AG08396 (cell line): ENCODE measurements at places on chromosomes 7 and 10.
A peak's percentile ranks its signal among the peaks of the same experiment; 100 is the strongest.

- DNase-seq, result no peak
These were observed 2.9 kb upstream of the WDFY4 start for GRCh38 chr10:48681740-48682139.

GRCh38 chr7:66277492-66277891 lies 72.4 kb downstream of the TPST1 start:
- DNase-seq, result no peak

DNA sequence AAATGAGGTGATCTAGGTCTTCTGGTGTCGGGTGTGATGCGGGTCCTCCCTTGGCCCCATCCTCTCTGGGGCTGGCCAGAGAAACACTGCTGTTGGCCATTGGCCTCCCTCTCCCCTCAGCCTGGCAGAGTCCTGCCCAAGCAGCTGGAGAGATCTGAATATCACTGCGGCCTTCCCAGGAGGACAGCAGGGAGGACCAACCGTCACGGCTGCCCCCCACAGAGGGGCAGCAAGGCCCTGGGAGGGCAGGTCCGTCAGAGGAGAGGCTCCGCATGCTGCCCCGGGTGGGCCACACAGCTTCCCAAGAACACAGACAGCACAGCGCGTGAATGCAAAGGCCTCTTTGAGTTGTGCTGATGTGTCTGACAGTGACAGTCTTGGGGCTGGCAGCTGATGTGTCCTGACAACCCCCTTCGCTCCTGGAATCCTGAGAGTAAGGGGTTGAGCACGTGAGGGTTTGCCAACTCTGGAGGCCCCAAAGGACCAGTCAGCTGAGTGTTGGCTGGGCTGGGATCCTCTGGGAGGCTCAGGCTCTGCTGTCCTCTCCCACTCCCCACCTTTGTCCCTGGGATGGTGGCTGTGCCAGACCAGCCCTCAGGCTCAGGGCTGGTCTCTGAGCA lies 132.5 kb upstream of the UNC5B start:
- no peak for DNase-seq

DNA sequence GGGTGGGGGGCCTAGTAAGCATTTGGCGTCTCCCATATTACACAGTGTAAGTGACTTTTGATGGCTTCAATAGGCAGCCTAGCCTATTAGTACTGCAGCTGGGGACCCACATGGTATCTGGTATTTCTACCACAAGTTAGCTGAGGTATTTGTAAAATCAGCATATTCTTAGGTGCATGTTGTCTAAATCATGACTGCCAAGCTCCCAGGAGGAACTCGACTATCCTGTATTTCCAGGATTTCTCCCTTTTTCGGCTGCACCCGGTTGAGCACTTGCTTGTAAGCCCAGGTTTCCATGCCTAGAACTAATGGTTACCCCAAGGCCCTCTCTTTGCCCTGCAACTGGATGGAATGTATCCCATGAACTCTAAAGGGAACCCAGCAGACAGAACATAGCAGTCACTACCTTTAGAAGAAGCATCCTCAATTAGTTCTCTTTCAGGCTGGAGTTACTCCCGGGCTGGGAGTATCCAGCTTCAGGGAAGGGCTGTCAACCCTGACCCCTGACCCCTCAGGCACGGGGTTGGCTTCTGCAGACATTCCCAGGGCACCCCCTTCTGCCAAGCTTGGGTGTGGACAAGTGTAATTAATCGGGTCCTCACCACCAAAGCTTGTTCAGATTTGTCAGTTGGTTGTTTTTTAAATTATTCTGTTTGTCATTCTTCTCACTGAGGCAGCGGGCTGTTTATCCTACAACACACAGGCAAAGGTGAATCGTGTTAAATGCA lies 90.3 kb upstream of the PARD3 start:
- DNase-seq, result no peak

GRCh38 chr10:121216295-121216694 lies 365.1 kb downstream of the WDR11 start:
- DNase-seq, result no peak

DNA sequence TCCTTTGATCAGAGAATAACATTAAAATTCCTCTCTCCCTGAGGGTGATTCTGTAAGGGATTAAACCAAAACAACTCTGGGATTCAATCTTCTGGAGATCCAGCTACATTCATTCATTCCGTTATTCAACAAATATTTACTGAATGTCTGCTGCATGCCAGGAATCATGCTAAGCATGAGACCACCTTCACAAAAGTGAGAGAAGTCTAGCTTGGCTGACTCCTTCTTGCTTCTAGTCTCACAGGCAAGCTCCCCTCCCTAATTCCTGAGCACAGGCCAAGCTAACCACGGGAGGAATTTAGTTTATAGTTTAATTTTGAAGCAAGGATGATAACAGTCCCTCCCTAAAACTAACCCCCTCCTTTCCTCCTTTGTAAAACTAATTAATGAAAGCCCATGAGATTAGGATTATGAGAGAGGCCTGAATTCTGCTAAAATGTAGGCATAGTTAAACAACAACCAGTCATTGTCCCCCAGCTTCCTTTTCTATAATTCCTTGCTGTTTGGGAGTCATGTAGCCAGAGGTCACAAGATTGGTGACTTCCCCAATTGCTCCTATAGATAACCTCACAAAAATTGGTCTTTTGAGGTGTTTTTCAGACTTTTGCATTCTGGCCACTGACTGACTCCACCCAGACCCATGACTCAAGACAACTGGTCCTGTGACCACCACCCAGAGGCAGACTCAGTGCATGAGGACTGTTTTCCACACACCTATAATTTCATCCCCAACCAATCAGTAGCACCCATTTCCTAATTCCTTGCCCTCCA lies 113.5 kb downstream of the ITGB8 start:
- no peak for DNase-seq

GRCh38 chr10:100567249-100567648 lies 31.5 kb downstream of the HIF1AN start:
- DNase-seq, result no peak

GRCh38 chr7:99497766-99498545 lies 2.1 kb downstream of the ZNF394 start:
- DNase-seq, result no peak

DNA sequence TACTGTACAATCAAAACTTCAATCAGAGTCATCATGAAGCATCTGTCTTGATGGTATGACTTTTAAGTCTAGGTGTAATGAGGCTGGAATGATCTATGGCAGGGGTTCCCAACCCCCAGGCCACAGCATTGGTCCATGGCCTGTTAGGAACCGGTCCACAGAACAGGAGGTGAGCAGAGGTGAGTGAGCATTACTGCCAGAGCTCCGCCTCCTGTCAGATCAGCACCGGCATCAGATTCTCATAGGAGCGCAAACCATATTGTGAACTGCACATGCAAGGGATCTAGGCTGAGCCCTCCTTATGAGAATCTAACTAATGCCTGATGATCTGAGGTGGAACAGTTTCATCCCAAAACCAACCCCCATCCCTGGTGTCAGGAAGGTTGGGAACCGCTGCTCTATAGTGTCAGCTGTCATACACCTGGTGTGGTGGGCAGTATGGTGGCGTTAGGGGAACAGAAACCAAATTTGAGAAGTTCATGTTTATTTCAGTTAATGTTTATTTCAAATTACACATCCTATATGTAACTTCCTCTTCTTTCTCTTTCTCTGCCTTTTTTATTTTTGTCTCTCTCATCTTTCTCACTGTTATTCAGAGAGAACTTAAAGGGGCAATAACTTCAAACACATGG lies 432.6 kb downstream of the TNS3 start:
- no peak for DNase-seq

DNA sequence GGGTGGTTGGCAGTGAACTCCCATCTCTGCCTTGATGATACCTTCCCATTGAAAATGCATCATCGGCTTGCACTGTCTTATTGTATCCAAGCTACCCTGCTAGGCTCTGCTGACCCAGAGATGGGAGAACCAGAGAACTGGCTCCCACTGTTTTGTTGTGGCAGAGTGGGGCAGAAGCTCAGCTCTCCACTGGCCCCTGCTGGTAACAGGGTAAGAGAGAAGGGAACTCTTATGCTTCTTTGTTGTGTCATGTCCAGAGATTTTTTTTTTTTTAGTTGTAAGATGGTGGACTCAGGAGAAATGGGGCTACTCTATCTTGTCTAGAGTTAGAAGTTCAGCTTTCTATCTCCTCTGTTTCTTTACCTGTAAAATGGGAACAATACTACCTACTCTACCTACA lies 100.5 kb upstream of the SDK1 start:
- DNase-seq, result no peak

GRCh38 chr10:32318476-32318896 lies 28.5 kb downstream of the EPC1 start:
- no peak for DNase-seq

GRCh38 chr7:12111422-12112405 lies 99.4 kb upstream of the TMEM106B start:
- peak; percentile 8 for DNase-seq

- DNase-seq, result peak; percentile 93
These were observed 776 bp downstream of the TMEM184A start for GRCh38 chr7:1555046-1555812.

- peak; percentile 80 for DNase-seq
These were observed 708 bp upstream of the GPR85 start for GRCh38 chr7:113087071-113087998.

- no peak for DNase-seq
These were observed at the start of gene PIK3CG for GRCh38 chr7:106865130-106866041. TSS of gene PIK3CG (plus strand) at chr7:106865282. CDS start at chr7:106867562, 2,280 bp downstream.

- no peak for DNase-seq
These were observed 30.2 kb downstream of the WBP1L start for GRCh38 chr10:102773986-102774385.

- DNase-seq, result no peak
These were observed 146.0 kb downstream of the SND1 start for GRCh38 chr7:127798023-127798422.

- DNase-seq, result no peak
These were observed 54.9 kb upstream of the SP4 start for GRCh38 chr7:21373031-21373430.

DNA sequence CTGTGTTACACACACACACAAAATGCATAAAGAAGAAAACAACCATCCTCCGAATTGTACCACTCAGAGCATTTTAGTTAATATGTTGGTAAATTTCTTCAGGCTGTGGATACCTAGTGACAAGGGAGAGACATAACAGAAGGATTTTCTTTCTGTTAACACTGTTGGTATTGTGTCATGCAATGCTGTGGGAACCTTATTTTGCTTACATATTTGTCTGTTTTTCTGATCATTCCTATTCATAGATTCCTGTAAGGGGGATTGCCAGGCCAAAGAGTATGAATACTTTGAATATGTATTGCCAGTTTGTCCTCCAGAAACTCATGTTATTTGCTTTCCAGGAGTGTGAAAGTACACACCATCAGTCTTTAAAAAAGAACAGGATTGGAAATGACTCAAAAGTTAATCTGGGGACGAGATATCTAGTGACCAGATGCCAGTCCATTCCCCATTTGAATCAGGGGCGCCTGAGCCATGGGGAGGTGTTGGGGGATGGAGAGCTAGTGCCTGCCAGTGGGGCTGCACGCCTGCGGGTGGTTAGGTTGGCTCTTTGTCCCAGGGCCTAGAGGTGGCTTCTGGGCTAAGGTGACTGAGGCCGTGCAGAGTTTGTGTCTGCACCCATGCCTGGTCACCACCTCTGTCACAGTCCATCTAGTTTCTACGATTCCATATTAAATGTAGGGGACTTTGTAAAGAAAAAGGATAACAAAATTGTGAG lies 142.0 kb downstream of the PTPN20 start:
- no peak for DNase-seq

DNA sequence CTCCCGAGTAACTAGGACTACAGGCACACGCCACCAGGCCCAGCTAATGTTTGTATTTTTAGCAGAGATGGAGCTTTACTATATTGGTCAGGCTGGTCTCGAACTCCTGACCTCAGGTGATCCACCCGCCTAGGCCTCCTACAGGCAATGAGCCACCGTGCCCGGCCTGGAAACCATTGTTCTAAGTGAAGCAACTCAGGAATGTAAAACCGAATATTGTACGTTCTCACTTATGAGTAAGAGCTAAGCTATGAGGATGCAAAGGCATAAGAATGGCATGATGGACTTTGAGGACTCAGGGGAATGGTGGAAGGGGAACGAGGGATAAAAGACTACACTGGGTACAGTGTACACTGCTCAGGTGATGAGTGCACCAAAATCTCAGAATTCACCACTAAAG lies 235.1 kb upstream of the AUTS2 start:
- DNase-seq, result no peak

GRCh38 chr7:37107047-37107750 lies 341.5 kb downstream of the ELMO1 start:
- no peak for DNase-seq

DNA sequence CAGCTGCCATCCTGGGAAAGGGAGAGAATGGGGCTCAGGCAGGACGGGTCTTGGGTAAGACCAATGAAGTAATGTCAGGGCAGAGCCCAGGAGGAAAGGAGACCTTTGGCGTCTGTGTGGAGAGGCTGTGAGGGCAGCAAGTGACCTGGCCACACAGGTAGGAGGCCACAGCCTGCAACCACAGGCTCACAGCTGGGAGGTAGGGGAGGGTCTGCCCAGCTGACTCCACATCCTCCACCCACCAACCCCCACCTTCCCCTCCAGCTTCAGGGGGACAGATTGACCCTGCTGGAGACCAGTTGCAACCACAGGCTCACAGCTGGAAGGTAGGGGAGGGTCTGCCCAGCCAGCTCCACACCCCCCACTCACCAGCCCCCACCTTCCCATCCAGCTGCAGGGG lies 262.2 kb upstream of the TCERG1L start:
- DNase-seq, result no peak

DNA sequence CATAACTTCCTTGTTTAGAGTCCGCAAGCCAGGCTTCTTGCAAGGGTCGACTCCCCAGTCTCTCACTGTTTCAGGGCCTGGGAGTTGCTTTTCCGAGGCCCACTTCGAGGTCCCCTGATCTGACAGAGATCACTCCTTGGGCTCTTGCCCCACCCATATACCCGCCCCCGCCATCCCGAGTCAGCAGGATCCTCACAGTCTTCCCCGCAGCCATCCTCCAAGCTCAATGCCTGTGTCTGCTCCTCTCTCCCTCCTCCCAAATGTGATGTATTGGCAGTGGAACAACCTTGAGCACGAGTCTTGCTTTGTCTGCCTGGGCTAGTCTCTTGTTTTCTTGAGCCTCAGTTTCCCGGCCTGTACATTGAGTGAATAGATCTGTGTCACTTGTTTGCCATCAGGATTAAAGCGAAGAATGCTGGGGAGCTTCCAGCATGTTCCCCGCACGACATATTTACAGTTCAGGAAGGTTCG lies 2.4 kb upstream of the HMX2 start:
- no peak for DNase-seq

DNA sequence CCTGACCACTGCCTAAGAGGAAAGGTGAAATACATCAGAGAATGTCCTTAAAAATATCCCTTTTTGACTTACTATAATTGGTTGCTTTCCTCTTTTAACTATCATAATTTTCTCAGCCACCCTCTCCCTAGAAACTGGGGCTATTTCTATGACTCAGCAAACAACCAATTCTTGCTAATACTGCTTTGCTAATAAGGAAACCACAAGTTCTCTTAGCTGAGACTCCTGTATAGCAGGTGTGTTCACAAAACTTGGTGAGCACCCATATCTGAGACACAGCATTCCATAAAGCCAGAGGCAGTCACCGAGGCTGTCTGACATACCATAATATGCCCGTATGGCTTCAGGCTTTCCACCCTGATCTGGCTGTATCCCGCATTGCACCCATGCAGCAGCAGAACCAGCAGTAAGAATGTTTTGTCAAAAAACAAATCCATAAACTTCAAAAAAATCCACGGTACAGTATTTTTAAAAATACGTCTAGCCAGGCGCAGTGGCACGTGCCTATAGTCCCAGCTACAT lies 191.7 kb upstream of the C7orf33 start:
- no peak for DNase-seq

GRCh38 chr7:3241686-3242258 lies 59.3 kb upstream of the SDK1 start:
- no peak for DNase-seq

GRCh38 chr7:28595801-28596200 lies 183.5 kb downstream of the CREB5 start:
- DNase-seq, result no peak
